HCEC 1CT (cell line): ENCODE measurements at places on chromosomes 4 and X.

DNA sequence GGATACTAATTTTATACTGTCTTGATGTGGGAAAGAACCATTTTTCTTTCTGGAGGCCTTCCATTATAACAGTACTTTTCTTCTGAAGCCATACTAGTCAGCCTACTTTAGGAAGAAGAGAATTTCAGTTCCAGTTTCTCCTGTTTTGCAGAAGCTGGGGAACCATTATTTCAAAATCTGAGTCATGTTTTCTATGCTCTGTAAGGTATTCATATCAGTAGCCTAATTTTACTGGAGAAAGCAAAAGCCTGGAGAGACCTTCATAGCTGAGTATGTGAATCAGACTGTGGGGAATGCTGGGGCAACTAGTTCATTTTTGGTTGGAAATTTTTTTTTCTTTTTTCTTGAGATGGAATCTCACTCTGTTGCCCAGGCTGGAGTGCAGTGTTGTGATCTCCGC, 22.4 kb downstream of the AFF1 start:
- peak; percentile 61 for DNase-seq

DNA sequence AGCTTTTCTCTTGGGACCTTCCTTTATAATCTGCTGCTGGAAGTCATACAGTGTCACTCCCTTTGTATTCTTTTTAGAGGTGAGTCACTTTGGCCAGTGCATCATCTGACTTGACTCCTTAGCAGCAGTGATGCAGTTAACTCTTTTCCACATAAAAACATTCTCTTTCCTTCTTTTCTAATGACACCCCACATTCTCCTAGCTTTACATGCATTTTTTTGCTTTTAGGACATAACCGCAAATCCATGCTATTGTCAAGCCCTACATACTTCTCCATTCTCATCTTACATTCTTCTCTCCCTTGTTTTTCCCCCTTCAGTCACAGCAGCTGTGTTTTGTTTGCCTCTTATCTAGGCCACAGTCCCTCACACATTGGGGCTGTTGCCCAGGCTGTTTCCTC, 55.1 kb downstream of the ZNF330 start:
- DNase-seq = peak; percentile 43

- peak; percentile 10 for DNase-seq
Measured at GRCh38 chr4:139857021-139857420, 191.4 kb downstream of the MGST2 start.

- DNase-seq = no peak
Measured at GRCh38 chr4:183099537-183100297, 660 bp downstream of the WWC2 start.

DNA sequence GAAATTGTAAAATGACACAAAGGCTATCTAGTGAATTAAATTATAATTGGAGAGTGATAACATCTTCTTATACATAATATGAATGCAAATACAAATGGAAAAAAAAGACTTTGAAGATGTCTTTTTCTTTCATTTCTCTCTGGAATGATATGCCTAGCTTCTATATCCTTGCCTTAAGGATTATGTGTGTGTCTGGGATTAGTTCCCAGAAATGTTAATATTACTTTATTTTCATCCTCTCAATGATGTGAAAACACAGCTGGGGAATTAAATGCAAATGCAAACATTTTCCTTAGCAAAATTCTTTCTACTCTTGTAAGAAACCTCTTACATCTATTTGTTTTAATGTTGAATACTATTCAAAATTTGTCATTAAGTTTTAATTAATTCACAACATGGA, 441.9 kb downstream of the FSTL5 start:
- DNase-seq = no peak

GRCh38 chr4:52657618-52658501, 1.2 kb downstream of the USP46 start:
- peak; percentile 47 for DNase-seq
